ENCODE measurements at places on chromosomes 12 and 14. TPM values are rescaled to one million over a fixed set of nuclear protein-coding genes. Genes with fewer than 3 reads are reported as not detected.

The NPFF gene
- total RNA-seq = not detected

The TMPRSS12 gene
- not detected for total RNA-seq

The ERP27 gene
- not detected for total RNA-seq

The SIX6 gene
- total RNA-seq = not detected

The SOS2 gene
- total RNA-seq = 23.8 TPM

The KRT74 gene
- not detected for total RNA-seq

The TESPA1 gene
- not detected for total RNA-seq

The GZMB gene
- not detected for total RNA-seq

The SDSL gene
- 12.4 TPM for total RNA-seq

The SLC6A13 gene
- total RNA-seq = not detected

The BCDIN3D gene
- total RNA-seq = 7.2 TPM

The GPR137C gene
- 0.51 TPM for total RNA-seq

The NOS1 gene
- under 0.01 TPM for total RNA-seq

The NGB gene
- total RNA-seq = not detected

The TMEM119 gene
- total RNA-seq = 358 TPM

The CLEC4E gene
- not detected for total RNA-seq

The NDRG2 gene
- 0.50 TPM for total RNA-seq

The SERPINA3 gene
- 7.2 TPM for total RNA-seq

The MMAB gene
- total RNA-seq = 56.1 TPM

The GUCY2C gene
- total RNA-seq = not detected

The KLRC2 gene
- not detected for total RNA-seq

The HOXC9 gene
- total RNA-seq = 0.26 TPM
